Stimulated activated CD4-positive, alpha-beta T cell treated with anti-CD3 and anti-CD28 coated beads, Interleukin-4, amount 100 ng/mL, for 24 hours (primary cell): ENCODE measurements at places on chromosomes 2 and 18.

GRCh38 chr2:241412144-241412543, 56.1 kb downstream of the FARP2 start:
- no peak for DNase-seq

GRCh38 chr2:30147196-30147714, 448 bp downstream of the YPEL5 start:
- DNase-seq = no peak

DNA sequence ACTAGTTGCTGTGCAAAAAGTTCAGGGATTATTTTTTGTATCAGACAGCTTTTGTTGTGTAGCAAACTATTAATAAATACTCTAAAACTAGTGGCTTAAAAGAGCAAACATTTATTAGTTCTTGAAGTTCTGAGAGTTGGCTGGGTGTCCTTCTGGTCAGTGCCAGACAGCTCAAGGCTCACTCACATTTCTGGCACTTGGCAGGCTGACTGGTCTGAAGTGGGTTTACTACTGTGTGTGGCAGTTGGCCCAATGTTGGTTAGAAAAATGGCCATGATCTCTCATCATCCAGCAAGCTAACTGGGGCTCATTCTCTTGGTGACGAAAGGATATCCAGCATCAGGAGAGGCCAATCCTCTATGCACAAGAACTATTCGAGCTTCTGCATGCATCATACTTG, 71.4 kb upstream of the ZNF385B start:
- DNase-seq = no peak

- DNase-seq = no peak
These were observed 132.1 kb upstream of the DNMT3A start for GRCh38 chr2:25473758-25474340.
